ENCODE measurements at places on chromosomes 1 and 21. TPM values are rescaled to one million over a fixed set of nuclear protein-coding genes. Genes with fewer than 3 reads are reported as not detected.

The LRRC41 gene
- total RNA-seq = 45.4 TPM

The TSPAN2 gene
- total RNA-seq = 0.90 TPM

The SPRR2A gene
- not detected for total RNA-seq

The SLC37A1 gene
- 6.9 TPM for total RNA-seq

The RNU1-1 gene
- total RNA-seq = 5,329 TPM

The DPT gene
- total RNA-seq = not detected

The LPGAT1 gene
- 26.2 TPM for total RNA-seq

The KCNJ9 gene
- total RNA-seq = not detected

The IKBKE gene
- 12.0 TPM for total RNA-seq

The RYR2 gene
- not detected for total RNA-seq

The NBPF10 gene
- total RNA-seq = 1.5 TPM

The GPR157 gene
- total RNA-seq = 3.4 TPM

The FCRL5 gene
- total RNA-seq = not detected

The LRIG2 gene
- 9.4 TPM for total RNA-seq

The DIO1 gene
- not detected for total RNA-seq
